Effector memory CD4-positive, alpha-beta T cell (primary cell): ENCODE measurements at places on chromosomes 11 and 22.

DNA sequence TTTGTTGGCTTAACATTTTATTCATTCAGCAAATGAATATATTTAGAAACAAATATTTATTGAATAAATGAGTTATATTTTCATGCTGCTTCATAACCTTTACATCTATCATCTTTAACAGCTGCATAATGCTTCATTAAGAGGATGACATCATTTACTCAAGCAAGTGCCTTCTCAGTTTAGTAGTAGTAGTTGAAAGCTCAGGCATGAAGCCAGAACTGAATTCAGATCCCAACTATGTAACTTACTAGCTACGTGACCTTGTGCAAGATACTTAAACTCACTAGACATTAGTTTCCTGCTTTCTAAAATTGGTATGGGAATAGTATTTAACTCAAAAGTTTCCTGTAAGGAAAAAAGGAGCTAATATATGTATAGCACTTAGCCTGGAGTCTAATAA is 90.3 kb downstream of the TMPRSS5 start:
- DNase-seq, result no peak

DNA sequence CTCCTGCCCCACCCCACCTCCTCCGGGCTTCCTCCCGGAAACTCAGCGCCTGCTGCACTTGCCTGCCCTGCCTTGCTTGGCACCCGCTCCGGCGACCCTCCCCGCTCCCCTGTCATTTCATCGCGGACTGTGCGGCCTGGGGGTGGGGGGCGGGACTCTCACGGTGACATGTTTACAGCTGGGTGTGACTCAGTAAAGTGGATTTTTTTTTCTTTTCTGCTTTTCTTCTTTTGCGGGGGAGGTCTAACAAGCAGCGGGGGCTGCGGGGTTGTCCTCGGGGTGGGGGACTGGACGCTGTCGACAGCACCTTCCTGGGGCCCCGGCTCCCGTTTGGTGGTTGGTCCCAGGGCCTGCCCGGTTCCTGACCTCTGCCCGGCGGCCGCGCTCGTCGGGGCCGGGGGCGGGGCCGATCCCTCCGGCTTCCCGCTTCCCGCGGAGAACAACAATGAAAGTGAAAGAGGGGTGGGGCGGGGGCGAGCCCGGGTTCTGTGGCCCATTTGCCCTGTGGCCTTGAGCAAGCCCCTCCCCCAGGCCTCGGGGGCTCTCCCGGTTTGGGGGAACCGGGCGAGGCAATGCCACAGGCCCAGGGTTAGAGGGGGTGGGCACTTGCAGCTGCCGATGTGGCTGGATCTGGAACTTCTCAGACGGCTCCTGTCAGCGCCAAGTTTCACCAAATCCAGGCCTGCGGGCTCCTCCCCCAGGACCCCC is 975 bp upstream of the MDK start:
- peak; percentile 27 for DNase-seq

GRCh38 chr22:46183733-46184132 is 33.4 kb downstream of the PPARA start:
- no peak for DNase-seq

DNA sequence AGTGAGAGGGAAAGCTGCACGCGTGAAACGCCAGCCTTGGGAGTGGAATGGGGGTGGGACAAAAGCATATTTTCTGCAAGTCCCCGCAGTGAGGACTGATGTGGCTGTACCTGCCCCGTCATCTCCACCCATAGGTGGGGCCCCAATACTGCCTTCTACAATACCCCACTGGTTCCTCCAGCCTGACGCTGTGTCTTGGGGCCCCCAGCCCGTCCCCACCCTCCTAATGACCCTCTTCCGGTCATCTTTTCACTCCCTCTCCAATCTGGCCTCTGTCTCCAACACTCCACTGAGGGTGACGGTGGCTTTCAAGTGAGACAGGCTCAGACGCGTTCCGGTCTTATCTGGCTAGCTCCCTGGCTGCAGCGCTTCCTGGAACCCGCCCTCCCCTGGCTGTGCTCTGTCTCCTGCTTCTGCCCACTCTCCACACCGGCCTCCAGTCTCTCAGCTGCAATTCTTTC is 104.2 kb downstream of the MICAL3 start:
- DNase-seq, result no peak

- no peak for DNase-seq
Measured at GRCh38 chr11:12086271-12087074, 23.9 kb upstream of the MICAL2 start.

GRCh38 chr11:91435694-91436395 is 788.8 kb upstream of the FAT3 start:
- DNase-seq, result no peak

DNA sequence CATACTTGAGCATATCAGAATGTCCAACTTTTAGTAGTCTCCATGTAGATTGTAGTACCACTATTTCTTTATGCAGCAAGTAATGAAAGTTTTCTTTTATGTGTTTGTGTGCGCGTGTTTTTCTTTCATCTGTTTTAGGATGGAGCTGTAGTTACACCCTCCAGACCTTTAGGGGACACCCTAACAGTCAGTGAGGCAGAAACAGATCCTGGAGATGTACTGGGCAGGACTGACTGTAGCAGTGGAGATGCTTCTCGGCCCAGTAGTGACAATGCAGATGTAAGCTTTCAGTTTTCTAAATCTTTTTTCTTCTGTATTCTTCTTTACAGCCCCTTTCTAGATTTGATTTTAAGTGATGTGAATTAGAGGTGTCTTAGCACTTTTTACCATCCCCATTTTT is 79.9 kb upstream of the GRIK4 start:
- DNase-seq, result no peak

- DNase-seq, result no peak
Measured at GRCh38 chr11:121575250-121575962, 122.6 kb upstream of the SORL1-AS1 start.

DNA sequence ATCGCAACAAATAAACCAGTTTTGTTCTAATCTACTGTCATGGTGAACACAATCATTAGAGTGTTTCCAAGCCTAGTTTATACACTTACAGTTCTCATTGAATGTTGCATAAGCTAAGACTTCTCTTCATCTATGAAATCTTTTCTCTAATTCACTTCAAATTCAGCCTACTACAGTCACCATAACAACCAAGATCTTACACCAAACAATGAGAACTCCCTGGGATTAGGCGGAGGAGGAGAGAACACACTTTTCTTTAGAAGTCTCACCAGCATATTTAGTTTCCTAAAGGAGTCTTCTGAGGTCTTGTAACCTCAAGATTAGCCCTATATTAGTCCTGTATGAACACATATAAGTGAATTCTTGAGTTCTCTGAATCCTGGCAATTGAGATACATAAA is 1889.7 kb downstream of the LRRC4C start:
- DNase-seq, result no peak

GRCh38 chr22:40022536-40023240 is 27.9 kb downstream of the FAM83F start:
- no peak for DNase-seq

DNA sequence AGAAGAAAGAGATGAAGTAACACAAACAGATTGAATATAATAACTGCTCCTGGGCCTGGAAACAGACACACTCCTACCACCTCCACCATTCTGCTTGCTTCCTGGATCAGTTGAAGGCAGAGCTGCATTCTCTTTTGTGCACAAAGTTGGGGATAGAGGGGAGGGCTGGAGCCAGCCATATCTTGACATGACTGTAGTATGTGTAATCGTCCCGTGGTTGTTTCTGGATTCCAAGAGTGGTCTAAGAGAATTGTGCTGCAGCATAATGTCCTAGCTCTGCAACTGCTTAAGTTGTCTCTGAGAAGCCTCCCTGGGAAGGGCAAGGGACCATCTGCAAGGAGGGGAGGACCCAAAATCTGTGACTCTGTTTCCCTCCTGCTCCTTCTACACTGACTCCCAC is 3.2 kb downstream of the CRY2 start:
- DNase-seq, result no peak

GRCh38 chr11:105670811-105671210 is 60.9 kb downstream of the GRIA4 start:
- no peak for DNase-seq

DNA sequence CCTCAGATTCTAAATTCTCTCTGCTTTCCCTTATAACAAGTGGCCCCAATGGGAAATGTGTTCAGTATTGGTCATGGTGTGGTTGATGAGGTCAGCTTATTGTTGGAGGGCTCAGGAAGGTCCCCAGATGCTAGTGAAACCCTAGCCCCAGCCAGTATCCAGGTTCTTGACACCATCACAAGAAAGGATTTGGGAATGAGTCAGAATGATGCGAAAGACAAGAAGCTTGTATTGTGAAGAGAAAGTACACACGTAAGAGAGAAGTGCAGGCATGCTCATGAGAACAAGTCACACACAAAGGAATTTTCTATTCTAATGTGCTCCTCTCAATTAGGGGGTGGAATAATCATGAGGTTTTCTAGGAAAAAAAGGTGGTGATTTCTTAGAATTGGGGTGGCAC is 34.9 kb upstream of the TRPC6 start:
- DNase-seq, result no peak

DNA sequence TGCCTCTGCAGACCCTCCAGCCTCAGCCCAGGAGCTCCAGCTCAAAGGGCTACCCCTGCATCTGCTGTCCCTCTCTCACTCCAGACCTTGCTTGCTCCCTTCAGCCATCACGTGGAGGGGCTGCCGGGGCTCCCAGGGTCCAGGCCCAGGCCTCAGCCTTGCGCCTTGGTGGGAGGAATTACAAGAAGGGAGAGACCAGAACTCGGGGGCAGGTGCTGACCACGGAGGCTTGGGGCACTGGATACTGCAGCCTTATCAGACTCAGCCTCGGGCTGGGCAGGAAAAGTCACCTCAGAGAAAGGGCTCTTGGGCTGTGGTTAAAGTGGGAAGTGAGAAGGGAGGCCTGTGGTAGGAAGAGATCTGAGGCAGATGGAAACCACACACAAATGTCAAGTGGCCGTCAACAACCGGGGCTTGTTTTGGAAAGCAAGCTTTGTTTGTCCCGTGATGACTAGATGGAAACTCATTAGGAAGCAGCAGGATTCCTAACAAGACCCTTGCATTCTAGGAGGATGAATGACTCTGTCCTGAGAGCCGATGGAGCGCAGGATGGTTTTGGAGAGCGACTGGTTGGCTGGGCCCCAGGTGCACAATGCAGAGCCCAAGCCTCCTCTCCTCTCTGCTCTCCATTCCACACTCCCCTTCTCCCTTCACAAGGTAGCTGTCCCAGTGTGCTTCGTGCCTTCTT is 1321.7 kb downstream of the TBC1D22A start:
- DNase-seq, result no peak

DNA sequence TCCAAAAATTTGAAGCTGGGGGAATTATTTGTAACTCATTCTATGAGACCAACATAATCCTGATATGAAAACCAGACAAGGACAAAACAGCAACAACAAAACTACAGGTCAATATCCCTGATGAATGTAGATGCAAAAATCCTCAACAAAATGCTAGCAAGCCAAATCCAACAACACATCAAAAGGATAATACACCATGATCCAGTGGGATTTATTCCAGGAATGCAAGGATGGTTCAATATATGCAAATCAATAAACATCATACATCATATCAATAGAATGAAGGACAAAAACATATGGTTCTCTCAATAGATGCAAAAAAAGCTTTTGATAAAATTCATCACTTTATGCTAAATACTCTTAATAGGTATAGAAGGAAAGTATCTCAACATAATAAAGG is 19.4 kb upstream of the USP2 start:
- no peak for DNase-seq

DNA sequence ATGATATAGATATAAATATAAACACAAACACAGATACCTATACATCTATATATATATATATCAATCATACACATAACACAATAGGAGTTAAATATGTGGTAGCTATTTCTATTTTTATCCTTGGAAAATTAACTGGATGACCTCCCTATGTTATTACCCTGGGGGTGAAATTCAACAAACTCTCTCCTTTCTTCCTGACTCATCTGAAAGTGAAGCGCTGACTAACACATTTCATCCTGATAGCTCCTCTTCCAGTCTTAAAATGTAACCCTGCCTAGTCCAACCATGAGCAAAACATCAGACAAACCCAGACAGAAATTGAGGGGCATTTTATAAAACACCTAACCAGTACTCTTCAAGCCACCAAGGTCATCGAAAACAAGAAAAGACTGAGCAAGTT is 220.6 kb upstream of the ISX start:
- DNase-seq, result no peak

- DNase-seq, result no peak
Measured at GRCh38 chr11:123590296-123590912, 64.0 kb downstream of the SCN3B start.

GRCh38 chr11:117807482-117808327 is 10.7 kb upstream of the DSCAML1 start:
- peak; percentile 55 for DNase-seq

DNA sequence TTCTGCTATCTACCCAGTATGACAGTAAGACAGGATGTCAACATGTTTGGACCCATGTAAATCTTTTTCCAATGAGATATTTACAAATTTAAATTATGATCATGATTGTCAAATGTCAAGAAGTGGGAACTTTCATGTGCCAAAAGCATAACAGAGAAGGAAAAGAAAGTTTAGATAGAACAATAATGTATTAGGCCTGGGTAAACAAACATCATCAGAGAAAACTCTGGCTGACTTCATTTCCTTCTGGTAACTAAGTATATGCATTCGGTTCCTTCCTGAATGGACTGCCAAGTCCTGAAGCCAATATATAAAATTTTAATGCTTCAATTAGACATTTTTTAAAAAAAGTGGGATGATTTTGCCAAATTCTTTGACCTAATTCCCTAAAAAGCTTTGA is 16.5 kb downstream of the RNF141 start:
- no peak for DNase-seq

DNA sequence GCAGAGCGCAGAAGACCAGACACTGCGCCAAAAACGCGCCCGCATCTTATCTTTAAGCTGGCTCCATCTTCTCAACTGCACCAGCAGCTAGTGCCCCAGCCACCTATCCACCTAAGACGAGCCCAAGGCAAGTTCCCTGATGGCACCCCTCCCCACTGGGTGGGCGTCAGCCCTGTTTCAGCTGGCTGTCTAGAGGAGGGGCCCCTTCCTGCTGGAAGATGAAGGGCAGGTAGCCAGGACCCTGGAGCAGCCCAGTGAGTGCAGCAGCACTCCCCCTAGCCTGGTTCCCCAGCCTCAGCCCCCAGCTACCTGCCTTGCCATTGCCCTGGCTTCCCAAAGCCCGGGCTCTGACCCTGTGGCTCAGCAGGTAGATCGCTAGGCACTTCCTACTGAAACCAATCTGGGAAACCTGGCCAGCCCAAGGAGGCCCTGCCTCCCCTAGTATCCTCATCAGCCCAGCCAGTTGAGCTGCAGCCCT is 28.3 kb downstream of the ARVCF start:
- DNase-seq, result no peak

DNA sequence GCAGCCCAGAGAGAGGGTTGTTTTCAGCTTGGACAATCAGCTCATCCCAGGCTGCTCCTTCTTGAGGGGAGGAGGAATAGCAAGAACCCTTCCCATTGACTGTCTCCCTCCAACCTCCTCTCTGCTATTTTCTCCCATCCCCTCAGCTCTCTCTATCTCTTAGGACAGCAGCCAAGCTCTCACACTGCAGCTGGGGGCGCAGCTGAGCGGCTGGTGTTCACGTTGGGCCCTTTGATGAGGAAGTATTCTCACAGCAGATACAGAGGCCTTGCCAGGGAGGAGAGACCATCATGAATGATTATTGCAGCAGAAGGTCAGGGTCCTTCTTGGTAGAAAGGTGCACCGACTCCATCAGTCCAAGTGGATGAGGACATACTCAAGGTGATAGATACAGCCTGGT is 26.5 kb upstream of the CADM1 start:
- DNase-seq, result no peak

- DNase-seq, result no peak
Measured at GRCh38 chr11:33664166-33664565, 36.5 kb downstream of the C11orf91 start.
